ENCODE measurements at places on chromosomes 2 and 18.

DNA sequence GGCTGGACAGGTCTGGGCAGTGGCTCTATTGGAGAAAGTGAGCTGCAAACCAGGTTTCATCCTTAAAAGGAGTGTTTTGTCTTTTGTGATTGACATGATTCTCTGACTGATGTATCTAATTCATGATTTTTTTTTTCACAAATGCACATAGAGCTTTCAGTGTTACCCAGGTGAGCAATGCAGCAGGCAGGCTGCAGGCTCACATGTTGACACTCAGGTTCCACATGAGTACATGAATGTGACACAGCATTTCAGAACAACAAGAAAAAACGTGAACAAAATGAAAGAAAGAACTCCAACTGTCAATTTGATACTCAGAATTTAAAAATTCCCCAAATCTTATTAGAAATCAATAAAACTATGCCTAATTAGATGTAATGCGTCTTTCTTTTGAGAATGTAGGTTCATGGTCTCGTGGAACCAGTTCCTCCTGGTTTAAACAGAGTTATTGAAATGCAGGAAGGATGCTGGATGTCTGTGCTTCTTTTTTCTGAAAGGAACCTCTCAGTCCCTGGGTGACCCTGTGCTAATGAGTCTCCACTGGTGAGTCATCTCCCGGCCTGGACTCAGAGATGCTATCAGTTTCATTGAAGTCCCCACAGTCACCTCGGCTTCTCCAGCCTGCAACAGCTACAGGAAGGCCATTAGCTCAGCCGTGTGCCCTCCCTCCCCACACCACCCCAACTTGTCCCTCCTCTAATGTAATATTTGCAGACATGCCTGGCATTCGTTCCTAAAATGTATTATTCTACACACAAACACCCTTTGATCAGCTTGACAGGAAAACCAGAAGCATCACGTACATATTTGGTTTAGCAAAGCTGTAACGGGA, 430.4 kb downstream of the LPIN1 start:
- peak; percentile 18 for DNase-seq

GRCh38 chr2:84971510-84972206, 697 bp downstream of the KCMF1 start:
- DNase-seq = peak; percentile 59

- DNase-seq = no peak
Measured at GRCh38 chr2:3159782-3160545, 217.7 kb downstream of the EIPR1 start.

- no peak for DNase-seq
Measured at GRCh38 chr2:10913501-10914271, 2.0 kb downstream of the KCNF1 start.

GRCh38 chr2:100292022-100292580, 30.2 kb downstream of the LONRF2 start:
- no peak for DNase-seq

- DNase-seq = no peak
Measured at GRCh38 chr2:66442516-66443185, 7.7 kb downstream of the MEIS1 start.

GRCh38 chr2:241270531-241270930, 44.9 kb downstream of the HDLBP start:
- DNase-seq = no peak

GRCh38 chr2:188865681-188866080, 108.5 kb upstream of the COL3A1 start:
- DNase-seq = no peak

DNA sequence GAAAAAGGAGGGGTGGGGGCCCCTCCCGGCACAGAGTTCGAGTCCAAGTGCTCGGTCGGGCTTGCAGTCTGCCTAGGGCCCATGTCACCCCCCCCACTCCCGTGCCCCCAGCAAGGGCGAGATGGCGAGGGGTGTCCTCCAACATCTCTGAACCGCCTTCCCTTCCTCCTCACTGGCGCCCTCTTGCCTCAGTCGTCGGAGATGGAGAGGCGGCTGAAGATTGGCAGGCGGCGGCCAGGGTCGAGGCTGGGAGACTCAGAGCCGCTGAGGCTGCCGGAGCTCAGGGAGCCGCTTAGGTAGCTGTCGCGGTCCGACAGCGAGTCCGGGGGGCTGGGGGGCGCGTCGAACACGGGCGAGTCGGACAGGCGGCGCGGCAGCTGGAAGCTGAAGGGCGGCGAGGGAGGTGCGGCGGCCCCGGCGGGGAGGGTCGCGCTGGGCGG, 2.3 kb downstream of the ZFP36L2 start:
- DNase-seq = peak; percentile 82

- DNase-seq = no peak
Measured at GRCh38 chr2:104658904-104659591, 194.9 kb upstream of the POU3F3 start.

- no peak for DNase-seq
Measured at GRCh38 chr18:12886498-12887126, 2.6 kb upstream of the PTPN2 start.

DNA sequence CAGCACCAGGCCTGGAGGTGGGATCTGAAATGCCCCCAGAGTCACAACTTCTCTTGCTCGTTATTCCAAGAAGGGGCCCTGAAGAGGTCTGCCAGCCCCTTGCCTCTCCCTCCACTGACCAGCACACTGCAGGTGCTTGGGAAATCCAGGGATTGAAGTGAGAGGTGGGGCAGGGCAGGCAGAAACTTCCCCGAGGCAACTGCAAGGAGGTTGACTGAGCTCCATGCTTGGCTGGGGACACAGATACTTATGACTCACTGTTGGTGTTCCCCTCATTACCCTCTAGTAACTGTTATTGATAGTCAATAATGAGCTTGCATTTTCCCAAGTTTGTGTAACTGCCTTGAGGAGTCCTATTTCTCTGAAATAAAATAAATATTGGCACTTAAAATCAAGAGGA, 47.5 kb downstream of the MARCO start:
- DNase-seq = no peak

- DNase-seq = no peak
Measured at GRCh38 chr2:30398084-30398873, 48.8 kb upstream of the LCLAT1 start.

GRCh38 chr18:48074929-48075706, 144.7 kb upstream of the SMAD2 start:
- no peak for DNase-seq

- no peak for DNase-seq
Measured at GRCh38 chr2:187011206-187011832, 162.3 kb upstream of the ZSWIM2 start.

- no peak for DNase-seq
Measured at GRCh38 chr2:96934831-96935540, 51.4 kb downstream of the FAM178B start.

- DNase-seq = no peak
Measured at GRCh38 chr2:236180076-236180816, 12.1 kb upstream of the GBX2 start.

- no peak for DNase-seq
Measured at GRCh38 chr18:41703744-41704530, 251.1 kb upstream of the PIK3C3 start.

DNA sequence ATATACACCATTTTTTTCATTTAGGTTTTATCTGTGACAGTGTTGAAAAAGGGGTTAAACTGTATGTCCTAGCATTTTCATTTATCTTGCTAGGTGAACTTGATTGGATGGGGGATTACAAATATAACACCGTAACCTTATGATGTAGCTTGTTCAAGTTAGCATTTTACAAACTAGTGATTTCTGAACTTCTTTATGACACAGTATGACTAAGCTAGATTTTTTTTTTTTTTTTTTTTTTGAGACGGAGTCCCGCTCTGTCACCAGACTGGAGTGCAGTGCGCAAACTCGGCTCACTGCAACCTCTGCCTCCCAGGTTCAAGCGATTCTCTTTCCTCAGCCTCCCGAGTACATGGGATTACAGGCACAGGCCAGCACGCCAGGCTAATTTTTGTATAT, 47.1 kb downstream of the KCMF1 start:
- no peak for DNase-seq

- DNase-seq = no peak
Measured at GRCh38 chr2:212607080-212607479, 68.5 kb upstream of the ERBB4 start.

GRCh38 chr2:98713332-98714015, 17.5 kb downstream of the MGAT4A start:
- DNase-seq = no peak

DNA sequence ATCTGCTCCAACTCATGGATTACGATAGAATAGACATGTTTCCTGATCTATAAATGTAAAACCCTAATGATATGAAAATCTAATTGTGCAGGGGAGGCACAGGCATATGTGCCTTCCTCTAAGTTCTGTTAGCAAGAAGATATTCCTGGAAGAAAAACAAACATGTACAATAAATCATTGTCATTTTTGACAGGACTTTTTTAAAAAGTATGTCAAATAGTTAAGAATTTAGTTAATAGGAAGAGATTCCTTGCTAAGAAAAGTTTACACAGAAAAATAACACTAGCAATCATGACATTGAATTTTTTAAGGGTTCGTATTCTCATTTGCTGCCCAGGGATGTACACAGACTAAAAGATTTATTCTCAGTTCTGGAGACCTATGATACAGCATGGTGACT, 15.3 kb upstream of the CREB1 start:
- no peak for DNase-seq

- no peak for DNase-seq
Measured at GRCh38 chr18:55323051-55323994, 264.7 kb downstream of the TCF4 start.

GRCh38 chr18:12043811-12044210, 49.8 kb upstream of the ANKRD62 start:
- DNase-seq = no peak

GRCh38 chr2:82656420-82656819, 1802.7 kb downstream of the SUCLG1 start:
- no peak for DNase-seq

GRCh38 chr18:34913837-34914661, 127.2 kb upstream of the MAPRE2 start:
- no peak for DNase-seq

- DNase-seq = no peak
Measured at GRCh38 chr2:158695305-158695704, 99.8 kb upstream of the DAPL1 start.

DNA sequence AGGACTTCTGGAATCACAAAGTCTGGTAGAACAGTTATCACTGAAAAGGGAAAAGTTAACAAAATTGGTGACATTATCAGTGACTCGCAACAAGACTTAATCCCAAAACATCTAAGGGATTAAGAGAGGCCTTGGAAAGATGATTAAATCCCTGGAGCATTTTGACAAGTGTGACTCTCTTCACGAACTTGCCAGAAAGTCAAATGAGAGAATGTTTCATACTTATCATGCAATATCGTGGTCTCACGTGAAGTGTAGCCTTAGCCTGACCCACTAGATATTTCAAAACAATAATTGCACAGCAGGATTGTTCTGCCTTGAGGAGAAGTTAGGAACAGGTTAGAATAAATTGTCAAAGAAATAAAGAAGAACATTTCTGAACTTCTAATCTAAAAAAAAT, 104.5 kb downstream of the COL6A3 start:
- DNase-seq = no peak

DNA sequence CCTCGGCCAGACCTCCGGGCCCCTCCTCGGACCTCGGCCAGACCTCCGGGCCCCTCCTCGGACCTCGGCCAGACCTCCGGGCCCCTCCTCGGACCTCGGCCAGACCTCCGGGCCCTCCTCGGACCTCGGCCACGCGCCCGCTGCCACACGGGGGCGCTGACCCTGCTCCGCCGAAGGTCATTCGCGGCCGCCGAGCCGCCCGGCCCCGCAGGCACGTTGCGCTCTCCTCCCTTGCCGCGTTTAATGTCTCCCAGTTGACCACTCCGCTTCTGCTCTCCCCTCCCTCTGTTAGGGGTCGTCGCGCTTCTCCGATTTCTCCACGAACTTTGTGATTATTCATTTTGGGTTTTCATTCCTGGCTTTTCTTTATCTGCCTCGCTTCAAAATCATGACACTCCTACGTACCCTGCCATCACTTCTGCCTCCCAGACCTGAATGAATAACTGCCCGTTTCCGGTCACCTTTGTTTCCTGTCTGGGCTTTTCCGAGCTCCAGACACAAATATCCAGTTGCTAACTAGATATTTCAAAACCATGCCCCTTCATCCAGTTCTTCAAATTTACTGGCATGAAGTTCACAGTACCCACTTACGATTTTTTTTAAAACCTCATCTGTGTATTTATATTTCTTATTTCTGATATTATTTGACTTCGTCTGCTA, 14.8 kb upstream of the COLEC12 start:
- no peak for DNase-seq

- no peak for DNase-seq
Measured at GRCh38 chr2:119224391-119225104, 914 bp downstream of the STEAP3 start.

- DNase-seq = no peak
Measured at GRCh38 chr18:63844254-63844653, 43.3 kb upstream of the SERPINB2 start.

DNA sequence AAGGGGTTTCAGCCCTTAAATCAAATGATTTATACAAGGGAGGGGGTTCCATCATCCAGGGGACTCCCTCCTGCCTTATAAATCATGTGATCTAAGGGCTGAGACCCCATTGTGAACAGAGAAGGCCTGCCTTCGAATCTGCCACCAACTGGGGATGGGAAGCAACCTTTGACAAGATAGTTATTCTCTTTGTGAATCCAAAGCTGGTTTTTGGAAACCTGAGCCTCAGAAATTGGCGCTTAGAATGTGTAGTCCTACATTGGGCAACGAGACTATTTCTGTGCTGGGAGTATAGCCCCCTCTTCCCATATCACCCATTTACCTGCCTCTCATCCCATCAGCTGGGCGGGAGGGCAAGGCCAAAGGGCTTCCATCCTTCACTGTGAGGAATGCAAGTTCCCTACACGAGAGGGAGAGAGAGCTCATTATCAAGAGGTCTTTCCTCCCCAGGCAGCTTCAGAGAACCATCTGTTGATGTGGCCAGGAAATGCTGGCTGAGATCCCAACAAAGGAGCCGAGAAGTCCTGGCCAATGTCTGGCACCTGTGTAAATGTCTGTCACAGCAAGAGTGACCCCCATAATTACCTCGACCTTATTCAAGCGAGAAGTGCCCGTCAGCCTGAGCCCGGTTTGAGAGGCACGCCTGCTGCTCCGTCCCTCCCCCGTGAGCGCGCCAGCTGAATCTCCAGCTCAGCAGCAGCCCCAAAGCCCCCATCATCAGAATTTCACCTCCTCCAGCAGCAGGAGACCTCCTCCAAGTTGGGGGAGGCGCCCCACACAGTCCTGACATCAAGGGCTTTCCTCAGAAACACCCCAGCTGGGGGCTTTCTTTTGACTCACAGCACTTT, 48.4 kb upstream of the APCDD1 start:
- no peak for DNase-seq
